ENCODE measurements at places on chromosomes 6 and 20.

GRCh38 chr20:1209447-1210387 lies 6.5 kb downstream of the C20orf202 start:
- no peak for DNase-seq

- peak; percentile 58 for DNase-seq
Observed at GRCh38 chr6:74598462-74599393, 607.1 kb downstream of the COL12A1 start.

DNA sequence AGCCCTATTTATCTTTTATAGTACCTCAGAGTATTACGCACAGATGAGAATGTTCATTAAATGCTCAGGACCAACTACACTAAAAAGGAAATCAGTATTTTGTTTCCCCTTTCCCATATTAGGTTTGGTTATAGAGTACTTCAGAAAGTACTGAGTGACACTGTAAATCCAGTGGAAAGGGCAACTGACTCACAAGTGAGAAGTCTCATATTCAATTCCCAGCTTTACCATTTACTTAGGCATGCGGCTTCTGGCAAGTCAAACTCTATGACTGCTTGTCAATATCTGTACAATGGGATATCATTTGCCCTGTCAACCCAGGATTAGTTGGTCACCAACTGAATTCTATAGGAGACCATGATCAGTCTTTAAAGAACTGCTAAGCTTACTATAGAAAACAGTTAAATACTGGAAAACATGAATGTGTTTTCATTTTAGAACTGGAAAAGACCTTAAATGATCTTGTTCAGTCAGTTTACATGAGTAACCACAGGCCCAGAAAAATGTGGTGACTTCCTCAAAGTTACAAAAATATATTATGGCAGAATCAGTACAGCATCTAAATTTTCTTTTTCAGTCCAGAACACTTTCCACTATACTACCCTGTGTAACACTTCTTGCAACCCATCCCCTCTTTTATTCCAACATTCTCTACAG lies 3.6 kb downstream of the MAP3K7 start:
- DNase-seq: peak; percentile 6

- DNase-seq: no peak
Observed at GRCh38 chr20:2535711-2536559, 438 bp upstream of the TMC2 start.

GRCh38 chr6:108591040-108591816 lies 30.5 kb downstream of the FOXO3 start:
- no peak for DNase-seq

DNA sequence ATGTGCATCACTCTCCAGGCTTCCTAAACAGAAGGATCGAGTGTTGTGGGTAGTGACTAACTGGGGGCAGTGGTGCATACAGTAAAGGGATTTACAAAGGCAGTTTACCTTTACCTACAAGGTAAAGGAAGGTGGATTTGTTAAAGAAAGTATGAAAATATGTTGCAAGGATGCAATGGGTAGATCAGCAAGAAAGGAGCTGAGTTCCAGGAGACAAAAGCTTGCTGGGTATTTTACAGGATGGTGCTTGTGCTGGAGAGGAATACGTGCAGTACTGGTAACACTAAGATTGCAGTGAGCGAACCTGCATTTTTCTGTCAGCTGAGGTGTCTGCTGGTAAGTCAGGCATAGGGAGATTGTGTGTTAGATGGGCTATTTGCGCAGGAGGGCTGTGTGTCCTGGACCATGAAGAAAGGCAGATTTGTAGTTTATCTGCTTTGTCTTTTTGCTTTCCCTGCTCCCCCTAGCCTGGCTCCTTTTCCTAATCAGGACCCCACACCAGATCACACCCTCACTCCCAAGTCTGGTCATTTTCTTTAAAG lies 304.6 kb downstream of the THBS2 start:
- DNase-seq: no peak

- no peak for DNase-seq
Observed at GRCh38 chr20:6070829-6071695, 17.2 kb upstream of the LRRN4 start.

- DNase-seq: no peak
Observed at GRCh38 chr20:7540018-7540417, 400.2 kb downstream of the HAO1 start.

- DNase-seq: no peak
Observed at GRCh38 chr20:31835554-31835953, 9.8 kb downstream of the FOXS1 start.

DNA sequence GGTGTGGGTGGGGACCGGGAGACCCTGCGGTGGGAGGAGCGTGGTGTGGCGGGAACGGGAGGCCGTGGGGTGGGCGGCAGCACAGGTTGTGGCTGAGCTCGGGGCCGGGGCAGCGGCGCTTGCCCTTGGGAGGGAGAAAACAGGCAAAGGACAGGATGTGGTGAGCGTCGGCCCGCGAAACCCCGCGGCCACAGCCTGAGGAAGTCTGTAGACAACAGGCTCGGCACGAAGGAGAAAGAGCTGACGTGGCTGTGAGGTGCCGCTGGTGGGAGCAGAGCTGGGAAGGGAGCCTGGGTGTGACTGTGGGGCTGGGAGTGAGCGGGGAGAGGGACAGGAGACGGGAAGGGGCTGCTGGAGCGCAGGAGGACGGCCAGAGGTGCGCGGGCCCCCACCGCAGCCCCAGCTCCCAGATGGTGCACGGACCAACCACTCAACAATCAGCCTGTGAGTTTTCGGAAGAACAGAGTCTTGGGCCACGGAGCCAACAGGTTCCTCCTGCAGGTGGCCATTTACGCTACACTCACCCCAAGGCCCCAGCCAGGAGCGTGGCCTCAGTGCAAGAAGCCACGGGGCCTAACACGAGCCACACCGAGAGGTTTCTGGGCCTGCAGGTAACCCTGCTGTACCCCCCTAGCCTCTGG lies 202.8 kb downstream of the DLL1 start:
- no peak for DNase-seq

DNA sequence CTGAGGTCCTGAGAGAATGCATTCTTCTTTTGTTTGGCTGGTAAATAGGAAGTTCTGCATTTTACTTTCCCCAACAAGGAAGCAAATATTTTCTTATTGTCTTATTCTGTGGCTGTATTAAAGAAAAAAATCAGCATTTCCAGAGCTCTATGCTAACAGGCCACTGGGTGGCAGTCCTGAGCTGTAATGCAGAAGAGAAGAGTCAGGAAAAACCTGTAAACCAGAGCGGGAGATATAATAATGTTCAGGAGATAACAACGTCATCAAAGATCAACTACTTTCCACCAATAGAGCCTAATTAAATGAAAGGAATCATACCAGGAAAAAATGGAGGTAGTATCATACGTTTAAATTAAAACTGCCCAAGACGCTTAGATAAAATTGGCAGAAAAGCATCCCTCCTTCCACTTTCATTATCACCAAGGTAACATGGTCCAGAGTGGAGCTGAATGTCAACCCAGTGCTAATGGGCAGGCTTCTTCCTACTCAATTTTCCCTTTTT lies 55.6 kb upstream of the CARMIL1 start:
- DNase-seq: peak; percentile 44

GRCh38 chr6:24534329-24534728 lies 39.6 kb downstream of the ALDH5A1 start:
- no peak for DNase-seq

- DNase-seq: peak; percentile 45
Observed at GRCh38 chr20:63060057-63060991, 53.6 kb upstream of the BHLHE23 start.

DNA sequence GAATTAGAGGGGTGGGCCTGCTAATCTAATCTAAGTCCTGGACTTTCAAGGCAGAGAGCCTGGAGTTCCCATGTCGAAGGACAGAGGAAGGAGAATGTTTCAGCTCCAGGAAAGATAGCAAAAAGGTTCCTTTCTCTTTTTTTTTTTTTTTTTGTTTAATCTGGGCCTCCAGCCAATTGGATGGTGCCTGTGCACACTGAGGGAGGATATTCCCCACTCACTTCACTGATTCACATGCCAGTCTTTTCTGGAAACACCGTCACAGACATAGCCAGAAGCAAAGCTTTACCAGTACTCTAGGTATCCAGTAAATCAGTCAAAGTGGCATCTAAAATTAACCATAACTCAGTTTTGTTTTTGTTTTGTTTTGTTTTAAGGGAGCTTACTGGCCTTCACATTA lies 721.1 kb downstream of the TENT5A start:
- DNase-seq: peak; percentile 2

GRCh38 chr6:132713352-132714134 lies at the start of gene VNN1:
TSS of gene VNN1 (minus strand) at chr6:132714055. CDS start at chr6:132714035, 20 bp downstream.
- DNase-seq: no peak

DNA sequence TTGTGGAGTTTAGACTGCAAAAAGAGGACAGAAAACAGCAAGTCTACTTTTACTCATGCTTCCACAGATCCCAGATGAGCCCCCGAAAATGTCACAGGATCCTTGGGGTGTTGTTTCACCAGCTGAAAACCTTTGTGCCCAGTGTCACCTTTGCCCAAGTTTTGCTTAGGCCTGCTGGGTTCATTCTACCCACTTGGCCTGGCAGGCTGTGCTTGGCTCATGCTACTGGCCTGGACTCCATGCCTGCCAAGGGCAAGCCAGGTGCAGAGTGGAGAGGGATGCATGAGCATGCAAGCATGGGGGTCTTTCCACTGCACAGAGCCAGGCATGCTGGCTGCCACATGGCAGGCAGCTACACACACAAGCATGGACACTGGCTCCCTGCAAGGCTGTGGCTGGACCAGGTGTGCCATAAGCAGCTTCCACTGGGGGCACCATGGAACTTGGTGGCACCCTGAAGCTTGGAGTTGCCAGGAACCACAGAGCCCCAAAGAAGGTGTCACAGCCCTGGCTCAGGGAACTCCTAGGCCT lies 1082.0 kb downstream of the KHDRBS2 start:
- no peak for DNase-seq

DNA sequence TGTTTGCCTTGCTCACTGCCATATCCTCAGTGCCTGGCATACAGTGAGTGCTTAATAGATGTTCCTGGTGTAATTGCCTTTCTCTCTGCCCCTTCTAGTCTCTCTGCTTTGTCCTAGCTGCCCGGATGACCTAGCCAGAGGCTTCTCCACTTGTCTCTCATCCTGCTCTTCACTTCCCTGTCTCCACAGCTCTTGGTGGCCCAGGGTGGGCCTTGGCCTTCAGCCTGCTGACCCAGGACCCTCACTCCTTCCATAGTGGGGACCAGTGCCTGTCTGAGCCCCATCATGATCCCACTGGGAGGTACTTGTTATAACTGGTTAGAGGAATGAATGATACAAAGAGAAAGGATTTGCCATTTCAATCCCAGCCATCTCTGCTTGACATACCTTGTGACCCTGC lies 49.2 kb upstream of the BLCAP start:
- no peak for DNase-seq

DNA sequence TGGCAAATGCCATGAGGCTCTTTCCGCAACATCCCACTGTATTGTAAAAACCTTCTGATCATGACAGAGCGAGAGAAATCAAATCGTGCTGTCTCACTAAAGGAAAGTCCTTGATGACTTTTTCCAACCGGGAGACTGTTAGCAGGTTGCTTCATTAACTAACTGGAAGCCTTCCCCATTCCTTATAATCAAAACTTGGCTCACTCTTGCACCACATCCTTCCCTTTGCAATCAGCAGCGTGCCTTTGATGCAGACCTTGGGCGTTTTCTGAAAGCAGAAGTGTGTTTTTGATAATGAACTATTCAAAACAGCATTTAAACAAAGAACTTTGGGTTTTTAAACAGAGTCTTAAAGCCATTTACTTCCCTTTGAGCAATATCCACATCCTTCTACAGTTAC lies 96.2 kb upstream of the CNR1 start:
- no peak for DNase-seq

GRCh38 chr20:60868316-60868891 lies 383.7 kb upstream of the CDH4 start:
- no peak for DNase-seq

- peak; percentile 97 for DNase-seq
Observed at GRCh38 chr6:38509713-38510112, 130.0 kb downstream of the BTBD9 start.

- peak; percentile 1 for DNase-seq
Observed at GRCh38 chr6:127630800-127631199, 53.8 kb downstream of the C6orf58 start.

DNA sequence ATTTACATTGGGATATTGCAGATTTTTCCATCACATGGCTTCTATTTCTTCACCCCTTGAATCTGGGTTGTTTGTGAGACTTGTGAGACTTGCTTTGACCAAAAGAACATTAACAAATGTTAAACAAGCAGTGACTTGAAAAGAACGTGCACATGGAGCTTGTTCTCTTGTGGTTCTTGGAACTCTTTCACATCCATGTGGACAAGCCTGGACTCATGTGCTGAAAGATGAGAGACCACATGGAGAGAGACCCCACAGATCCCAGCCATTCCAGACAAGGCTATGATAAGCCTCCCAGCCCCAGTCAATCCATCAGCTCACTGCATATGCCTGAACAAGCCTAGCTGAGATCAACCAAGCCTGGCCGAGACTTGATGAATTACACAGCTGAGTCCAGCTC lies 1365.7 kb upstream of the GJE1 start:
- no peak for DNase-seq

DNA sequence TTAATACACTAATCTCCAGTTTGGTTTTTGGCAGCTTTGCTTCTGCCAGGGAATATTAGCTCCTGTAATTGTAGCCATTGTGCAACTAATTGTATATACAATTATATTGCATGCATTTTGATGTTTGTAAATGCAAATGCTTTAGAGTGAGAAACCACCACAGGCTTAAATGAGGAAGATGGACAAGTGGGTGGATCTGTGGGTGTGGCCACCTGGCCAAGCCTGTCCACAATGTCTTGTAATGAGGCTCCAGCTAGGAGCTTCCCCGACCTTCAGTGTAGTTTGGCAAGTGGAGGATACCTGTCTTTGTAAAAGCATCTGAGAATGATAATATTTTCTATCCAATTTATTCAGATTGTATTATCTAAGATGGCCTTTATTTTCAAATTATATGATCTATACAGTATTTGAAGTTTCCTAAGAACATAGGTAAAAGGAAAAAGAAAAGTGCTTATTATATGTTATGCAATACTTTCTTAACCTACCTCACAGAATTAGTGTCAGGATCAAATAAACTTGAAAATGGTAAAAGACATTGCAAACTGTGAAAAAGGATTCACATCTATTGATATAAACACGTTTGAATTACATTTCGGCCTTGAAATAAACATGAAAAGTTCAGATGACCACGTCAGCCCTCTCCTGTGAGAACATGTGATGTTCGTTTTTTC lies 49.3 kb upstream of the ARID1B start:
- DNase-seq: no peak

GRCh38 chr20:7113577-7114466 lies 346.3 kb downstream of the BMP2 start:
- peak; percentile 8 for DNase-seq

- DNase-seq: no peak
Observed at GRCh38 chr20:41037179-41037578, 8.6 kb downstream of the TOP1 start.

DNA sequence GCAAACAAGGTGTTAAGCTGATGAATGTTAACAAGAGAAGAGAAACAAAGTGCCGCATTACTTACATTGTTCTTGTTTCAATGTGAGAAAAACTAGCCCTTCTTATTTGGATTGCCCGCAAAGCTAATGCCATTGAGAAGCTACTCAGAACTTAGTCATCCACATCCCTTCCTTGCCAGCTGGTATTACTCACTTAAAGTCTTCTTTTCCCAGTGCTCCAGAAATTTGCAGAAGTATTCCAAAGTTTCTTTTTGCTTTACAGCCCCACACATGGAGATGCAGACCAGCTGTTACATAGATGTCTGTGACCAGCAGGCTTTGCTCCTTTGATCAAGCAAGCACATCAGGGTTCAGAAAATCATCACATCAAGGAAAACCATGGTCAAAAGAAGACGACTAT lies 529.0 kb downstream of the TBC1D32 start:
- DNase-seq: peak; percentile 44

GRCh38 chr20:44406572-44407137 lies 51.2 kb downstream of the HNF4A start:
- no peak for DNase-seq
